ENCODE measurements at places on chromosomes 6 and 20. TPM values are rescaled to one million over a fixed set of nuclear protein-coding genes. Genes with fewer than 3 reads are reported as not detected.
A peak's percentile ranks its signal among the peaks of the same experiment; 100 is the strongest.

Gene RNF39
- total RNA-seq = not detected

DNA sequence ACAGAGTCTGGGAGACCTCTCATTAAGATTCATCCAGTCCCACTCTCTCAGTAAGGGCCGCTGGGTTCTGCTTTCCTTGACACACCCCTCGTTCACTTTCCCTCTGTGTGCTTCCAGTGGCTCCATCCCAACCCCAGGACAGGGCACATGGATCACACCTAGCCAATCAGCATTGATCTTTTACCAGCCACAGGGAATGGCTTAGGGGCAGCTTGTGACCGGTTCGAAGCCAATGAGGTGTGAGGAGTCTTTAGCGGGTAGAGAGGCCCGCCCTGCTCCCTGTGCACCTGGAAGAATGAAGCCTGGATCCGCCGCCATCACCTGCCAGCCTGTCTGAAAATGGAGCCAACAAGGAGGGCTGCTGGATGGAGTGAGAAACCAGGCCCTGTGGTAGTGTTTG lies 35.2 kb upstream of the OVOL2 start:
- H3K27ac ChIP-seq = no peak overlapping the region
- DNase-seq = peak; percentile 10
- no peaks in the 10 kb centered on the region for H3K36me3 ChIP-seq
- H3K27me3 ChIP-seq = peaks cover 35% of the 10 kb centered on the region

DNA sequence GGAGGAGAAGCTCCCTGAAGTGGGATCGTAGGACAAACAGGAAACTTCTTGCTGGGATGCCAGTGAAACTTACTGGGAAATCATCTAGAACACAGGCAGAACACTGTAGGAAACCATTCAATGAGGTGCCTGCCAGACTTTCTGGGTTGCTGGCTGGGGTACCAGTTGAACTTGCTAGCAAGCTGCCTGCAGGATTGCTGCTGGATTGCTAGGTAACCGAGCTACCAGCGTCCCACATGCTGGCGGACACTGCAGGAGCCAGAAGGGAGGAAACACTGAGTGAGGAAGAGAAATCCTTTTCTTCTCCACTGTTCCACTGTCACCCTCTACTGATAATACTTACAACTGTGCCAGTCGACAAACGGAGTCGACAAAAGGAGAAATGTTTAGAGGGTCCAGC lies 91.3 kb upstream of the SLC35B3 start:
- no peak for DNase-seq
- H3K4me1 ChIP-seq = no peaks in the 10 kb centered on the region
- no peak overlapping the region for H3K27ac ChIP-seq
- no peak overlapping the region for H3K4me3 ChIP-seq
- no peaks in the 10 kb centered on the region for H3K36me3 ChIP-seq

Gene PHF10
- total RNA-seq = 55.5 TPM

Measured in K562 (cell line).